Activated naive CD8-positive, alpha-beta T cell treated with anti-CD3 and anti-CD28 coated beads for 36 hours (primary cell): ENCODE measurements at places on chromosomes 12 and 14. TPM values are rescaled to one million over a fixed set of nuclear protein-coding genes. Genes with fewer than 3 reads are reported as not detected.

DNA sequence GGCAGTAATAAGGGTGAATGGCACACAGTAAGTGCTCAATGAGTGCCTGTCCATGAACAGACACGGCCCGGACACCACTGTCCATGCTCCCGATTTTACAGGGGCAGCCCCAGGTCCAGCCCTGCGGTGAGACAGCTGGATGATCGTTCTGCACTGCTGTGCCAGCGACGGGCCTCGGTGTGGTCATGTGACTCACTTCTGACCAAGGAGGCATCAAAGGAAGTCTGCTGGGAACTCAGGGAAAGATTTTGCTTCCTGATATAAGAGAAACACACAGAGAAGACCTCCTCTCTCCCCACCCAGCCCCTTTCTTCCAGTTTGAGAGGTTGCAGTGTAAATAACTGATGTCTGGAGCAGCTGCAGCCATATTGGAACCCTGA, 126.6 kb downstream of the SCARB1 start:
- H3K27me3 ChIP-seq = no peaks in the 10 kb centered on the region
- H3K4me3 ChIP-seq = no peak overlapping the region
- H3K4me1 ChIP-seq = peaks cover 36% of the 10 kb centered on the region

The IL26 gene
- not detected for total RNA-seq

DNA sequence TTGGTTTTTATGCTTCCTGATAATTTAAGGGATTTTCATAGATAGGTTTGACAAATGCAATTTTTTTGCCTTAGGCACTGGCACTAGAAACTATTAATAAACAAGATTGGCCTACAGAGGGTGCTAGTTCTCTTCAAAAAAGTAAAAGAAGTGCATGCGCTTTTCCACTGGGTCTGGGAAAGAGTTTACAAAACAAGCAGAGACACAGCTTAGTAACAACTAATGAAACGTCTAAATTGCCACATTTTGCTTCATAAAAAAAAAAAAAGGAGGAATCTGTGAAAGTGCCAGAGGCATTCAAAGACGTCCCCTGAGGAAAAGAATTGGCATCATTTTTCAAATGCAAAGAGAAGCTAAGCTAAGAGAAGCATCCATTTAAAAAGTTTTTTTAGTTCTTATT, 58.3 kb upstream of the EEA1 start:
- peaks cover 41% of the 10 kb centered on the region for H3K4me1 ChIP-seq
- peaks cover 7% of the 10 kb centered on the region for H3K27me3 ChIP-seq
- no peak for DNase-seq
- H3K27ac ChIP-seq = peak overlapping the region; percentile 67
- H3K4me3 ChIP-seq = no peak overlapping the region

GRCh38 chr12:27988594-27989233, 16.2 kb upstream of the PTHLH start:
- no peak overlapping the region for H3K4me3 ChIP-seq
- DNase-seq = no peak
- H3K36me3 ChIP-seq = no peaks in the 10 kb centered on the region
- no peak overlapping the region for H3K27ac ChIP-seq
- peaks cover 2% of the 10 kb centered on the region for H3K27me3 ChIP-seq

DNA sequence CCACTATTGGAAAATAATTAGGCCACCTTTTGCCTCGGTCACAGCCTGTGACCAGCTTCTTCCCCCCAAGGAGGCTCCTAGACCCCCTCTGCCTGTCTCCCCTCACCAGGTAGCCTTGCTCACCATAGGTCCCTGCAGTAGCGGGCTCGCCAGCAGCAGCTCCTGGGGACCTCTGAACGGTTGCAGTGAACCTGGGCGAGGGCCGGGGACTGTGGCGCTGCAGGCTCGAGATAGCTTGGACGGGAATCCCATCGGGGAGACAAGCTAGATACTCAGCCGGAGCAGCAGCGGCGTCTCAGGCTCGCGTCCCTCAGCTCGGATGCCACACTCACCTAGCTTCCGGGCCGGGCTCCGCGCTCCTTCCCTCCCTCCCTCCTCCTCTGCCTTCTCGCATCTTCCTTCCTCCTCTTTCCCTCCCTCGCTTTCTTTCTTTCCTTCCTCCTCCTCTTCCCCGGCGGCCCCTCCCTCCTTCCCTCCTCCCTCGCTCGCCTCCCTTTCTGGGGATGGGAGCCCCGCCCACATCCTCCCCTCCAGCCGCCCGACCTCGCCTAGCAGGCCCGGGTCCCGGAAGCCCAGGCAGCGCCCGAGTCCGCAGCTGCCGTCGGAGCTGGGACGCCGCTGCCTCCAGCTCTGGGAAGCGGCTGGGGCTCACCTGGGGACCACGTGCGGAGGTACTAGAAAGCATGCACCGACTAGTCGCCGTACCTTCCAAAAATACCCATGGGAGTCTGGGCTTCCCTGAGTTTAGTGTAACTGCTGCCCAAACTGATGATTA, at the start of gene BMP4:
Gene BMP4 (minus strand): TSS at position 399 of the 775 bp plus-strand sequence. CDS start 4,603 bp downstream, outside the sequence.
- no peak for DNase-seq
- H3K36me3 ChIP-seq = no peaks in the 10 kb centered on the region
- H3K27me3 ChIP-seq = peaks cover 88% of the 10 kb centered on the region
- peaks cover 27% of the 10 kb centered on the region for H3K4me1 ChIP-seq

- H3K27ac ChIP-seq = no peak overlapping the region
- no peaks in the 10 kb centered on the region for H3K27me3 ChIP-seq
- no peaks in the 10 kb centered on the region for H3K4me1 ChIP-seq
- no peak overlapping the region for H3K4me3 ChIP-seq
- DNase-seq = no peak
Measured at GRCh38 chr14:31170411-31170810, 37.2 kb downstream of the HECTD1 start.

GRCh38 chr12:103348935-103349334, 146.8 kb downstream of the C12orf42 start:
- peaks cover 5% of the 10 kb centered on the region for H3K4me1 ChIP-seq
- H3K4me3 ChIP-seq = no peak overlapping the region
- H3K27me3 ChIP-seq = no peaks in the 10 kb centered on the region
- H3K27ac ChIP-seq = no peak overlapping the region

GRCh38 chr12:111699962-111700361, 14.1 kb downstream of the ACAD10 start:
- H3K36me3 ChIP-seq = peaks cover 18% of the 10 kb centered on the region
- H3K27ac ChIP-seq = no peak overlapping the region
- no peak for DNase-seq
- H3K4me1 ChIP-seq = no peaks in the 10 kb centered on the region

- DNase-seq = no peak
- no peaks in the 10 kb centered on the region for H3K27me3 ChIP-seq
- H3K4me3 ChIP-seq = no peak overlapping the region
- H3K36me3 ChIP-seq = peaks cover 14% of the 10 kb centered on the region
- H3K27ac ChIP-seq = no peak overlapping the region
- peaks cover 31% of the 10 kb centered on the region for H3K4me1 ChIP-seq
Measured at GRCh38 chr12:123388951-123389559, 5.1 kb downstream of the KMT5A start.

- no peaks in the 10 kb centered on the region for H3K27me3 ChIP-seq
- no peak for DNase-seq
- no peaks in the 10 kb centered on the region for H3K4me1 ChIP-seq
- no peak overlapping the region for H3K4me3 ChIP-seq
Measured at GRCh38 chr14:76051717-76052465, 66.3 kb downstream of the IFT43 start.

DNA sequence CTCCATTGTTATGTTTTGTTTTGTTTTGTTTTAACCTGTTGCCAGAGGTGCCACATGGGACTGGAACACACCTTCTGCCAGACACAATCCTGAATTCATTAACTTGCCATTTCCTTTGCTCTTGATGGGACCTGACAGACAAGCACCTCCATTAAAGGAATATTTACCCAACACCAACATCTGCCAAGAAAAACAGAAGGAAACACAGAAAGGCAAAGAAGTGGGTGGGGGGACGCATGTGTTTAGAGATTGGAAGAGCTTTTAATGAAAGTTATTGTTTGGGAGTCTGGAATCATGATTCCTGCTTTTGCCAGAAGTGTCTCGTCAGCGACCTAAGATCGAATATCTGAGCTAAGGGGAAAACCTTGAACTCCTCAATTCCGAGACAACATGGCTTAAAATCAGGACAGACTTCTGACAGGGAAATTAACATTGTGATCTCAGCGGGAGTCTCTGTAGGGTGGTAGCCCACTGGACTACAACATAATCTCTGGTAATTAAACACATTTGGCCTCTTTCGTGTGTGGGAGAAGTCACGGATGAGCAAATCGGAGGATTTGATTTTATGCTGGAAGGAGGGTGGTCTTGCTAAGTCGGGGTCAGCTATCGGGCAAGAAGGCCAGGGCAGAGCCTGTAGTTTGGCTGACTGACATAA, 210.4 kb upstream of the FAR2 start:
- no peaks in the 10 kb centered on the region for H3K36me3 ChIP-seq
- H3K4me3 ChIP-seq = no peak overlapping the region
- H3K4me1 ChIP-seq = no peaks in the 10 kb centered on the region
- peaks cover 7% of the 10 kb centered on the region for H3K27me3 ChIP-seq
- no peak for DNase-seq

DNA sequence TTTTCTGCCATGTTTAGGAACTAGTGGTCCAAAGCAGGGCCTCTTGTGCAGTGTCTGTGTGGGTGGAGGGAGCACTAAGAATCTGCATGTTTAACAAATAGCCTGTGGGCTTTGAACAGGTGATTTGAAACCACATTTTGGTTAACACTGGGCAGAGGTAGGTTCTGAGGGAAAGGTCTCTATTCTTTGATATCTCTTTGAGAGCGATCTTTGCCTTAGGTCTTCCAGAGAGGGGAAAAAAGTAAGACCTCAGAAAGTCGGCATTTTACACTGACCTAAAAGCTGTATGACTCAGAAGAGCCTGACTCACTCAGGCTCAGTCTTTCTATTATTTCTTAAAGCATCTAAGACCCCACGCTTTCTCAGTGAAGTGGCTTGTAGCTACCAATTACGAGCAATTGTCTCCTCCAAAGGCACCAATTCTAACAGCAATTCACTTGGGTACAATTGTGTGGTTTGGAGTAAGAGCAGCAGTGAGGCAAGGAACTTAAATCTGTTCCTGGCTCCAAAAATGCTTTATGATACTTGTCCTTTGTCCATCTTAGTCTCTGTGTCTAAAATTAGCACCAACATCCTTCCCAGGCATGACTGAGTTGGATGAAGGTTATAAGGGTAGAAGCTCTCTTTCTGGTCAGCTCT, 8.8 kb downstream of the EIF2B2 start:
- H3K27ac ChIP-seq = peak overlapping the region; percentile 78
- peaks cover 33% of the 10 kb centered on the region for H3K4me1 ChIP-seq
- no peak overlapping the region for H3K4me3 ChIP-seq
- peaks cover 20% of the 10 kb centered on the region for H3K36me3 ChIP-seq

The CPSF6 gene
- 133 TPM for total RNA-seq

GRCh38 chr12:42854826-42855225, 265.3 kb upstream of the PRICKLE1 start:
- H3K27ac ChIP-seq = no peak overlapping the region
- H3K4me3 ChIP-seq = no peak overlapping the region
- no peaks in the 10 kb centered on the region for H3K27me3 ChIP-seq
- no peaks in the 10 kb centered on the region for H3K4me1 ChIP-seq
- H3K36me3 ChIP-seq = no peaks in the 10 kb centered on the region

DNA sequence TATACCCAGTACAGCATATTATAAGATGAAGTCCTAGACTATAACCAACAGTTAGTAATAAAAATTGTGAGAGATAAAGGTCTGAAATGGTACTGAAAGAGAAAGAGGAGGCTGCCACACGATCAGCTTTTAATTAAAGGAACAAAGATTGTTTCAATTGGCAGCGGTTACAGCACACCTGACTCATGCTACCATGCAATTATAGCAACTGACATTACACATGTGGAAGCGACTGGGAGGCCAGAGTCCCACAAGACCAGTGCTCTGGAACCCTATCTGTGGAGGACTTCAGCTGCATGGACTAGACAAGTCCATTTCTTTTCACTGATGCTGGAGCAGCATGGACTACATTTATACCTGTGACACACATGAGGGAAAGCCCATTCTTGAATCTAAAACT, 55.2 kb downstream of the SEL1L start:
- peaks cover 27% of the 10 kb centered on the region for H3K4me1 ChIP-seq
- peak overlapping the region; percentile 74 for H3K27ac ChIP-seq
- no peak overlapping the region for H3K4me3 ChIP-seq
- DNase-seq = no peak
- peaks cover 59% of the 10 kb centered on the region for H3K36me3 ChIP-seq

DNA sequence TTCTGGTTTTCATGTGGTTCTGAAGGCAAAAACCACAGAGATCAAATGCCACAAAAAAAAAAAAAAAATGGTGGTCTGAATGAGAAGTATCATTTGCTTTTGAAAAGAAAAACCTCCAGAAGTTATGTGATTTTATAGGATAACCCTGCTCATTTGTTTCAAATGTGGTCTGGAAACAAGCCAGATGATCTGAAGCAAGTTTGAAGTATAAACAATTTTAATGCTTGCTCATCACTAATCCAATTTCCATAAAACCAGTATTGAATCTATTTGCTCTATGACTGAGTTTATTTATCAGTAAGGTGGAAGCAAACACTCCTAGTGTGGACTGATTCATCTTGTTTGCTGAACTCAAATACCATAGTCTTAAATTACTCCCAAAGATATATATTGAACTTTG, 407.3 kb upstream of the FLRT2 start:
- H3K4me3 ChIP-seq = no peak overlapping the region
- H3K27me3 ChIP-seq = no peaks in the 10 kb centered on the region
- no peak for DNase-seq
- no peaks in the 10 kb centered on the region for H3K36me3 ChIP-seq

DNA sequence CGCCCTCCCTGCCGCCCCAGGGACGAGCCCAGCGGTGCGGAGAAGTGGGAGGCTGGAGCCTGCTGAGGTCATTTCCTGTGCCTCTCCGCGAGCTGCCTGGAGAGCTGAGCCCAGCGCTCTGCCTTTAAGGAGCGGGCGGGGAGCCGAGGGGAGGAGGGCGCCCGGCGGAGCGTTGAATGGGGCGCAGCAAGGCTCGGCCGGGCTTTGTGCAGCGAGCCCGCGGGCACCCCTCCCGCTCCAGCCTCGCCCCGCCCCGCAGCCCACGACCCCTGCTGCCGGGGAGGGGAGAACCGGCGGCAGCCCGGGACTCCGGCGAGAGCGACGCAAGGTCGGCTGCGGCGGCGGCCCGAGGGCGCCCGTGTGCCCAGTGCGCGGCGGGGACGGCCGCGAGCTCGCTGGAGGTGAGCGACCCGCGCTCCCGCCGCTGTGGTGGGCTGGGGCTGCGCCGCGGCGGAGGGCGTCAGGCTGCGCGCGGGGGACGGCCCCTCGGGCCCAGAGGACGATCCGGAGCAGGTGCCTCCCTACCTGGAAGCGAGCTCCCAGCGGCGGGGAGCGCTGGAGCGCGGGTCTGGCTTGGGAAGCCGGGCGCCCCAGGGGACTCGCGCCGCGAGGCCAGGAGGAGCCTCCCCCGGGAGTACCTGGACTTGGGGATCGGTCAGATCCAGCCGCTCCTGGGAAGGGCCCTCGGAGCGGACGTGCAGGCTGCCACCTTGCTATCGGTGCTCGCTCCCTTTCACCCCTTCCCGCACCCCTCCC, at the start of gene PLEKHH1:
Gene PLEKHH1 (plus strand): TSS at position 293 of the 756 bp plus-strand sequence. CDS start 8,578 bp downstream, outside the sequence.
- no peaks in the 10 kb centered on the region for H3K36me3 ChIP-seq
- H3K27ac ChIP-seq = no peak within 1 kb of the TSS
- DNase-seq = peak; percentile 70
